ENCODE measurements at places on chromosomes 7 and 10. TPM values are rescaled to one million over a fixed set of nuclear protein-coding genes. Genes with fewer than 3 reads are reported as not detected.

TMEM196 gene
- total RNA-seq: not detected

NPY4R2 gene
- not detected for total RNA-seq

GRM3 gene
- not detected for total RNA-seq

CCL24 gene
- not detected for total RNA-seq

PLXDC2 gene
- 4.3 TPM for total RNA-seq

CCDC126 gene
- 5.2 TPM for total RNA-seq

TRIP6 gene
- 172 TPM for total RNA-seq
